ENCODE measurements at places on chromosomes 11 and 22. TPM values are rescaled to one million over a fixed set of nuclear protein-coding genes. Genes with fewer than 3 reads are reported as not detected.
A peak's percentile ranks its signal among the peaks of the same experiment; 100 is the strongest.

DNA sequence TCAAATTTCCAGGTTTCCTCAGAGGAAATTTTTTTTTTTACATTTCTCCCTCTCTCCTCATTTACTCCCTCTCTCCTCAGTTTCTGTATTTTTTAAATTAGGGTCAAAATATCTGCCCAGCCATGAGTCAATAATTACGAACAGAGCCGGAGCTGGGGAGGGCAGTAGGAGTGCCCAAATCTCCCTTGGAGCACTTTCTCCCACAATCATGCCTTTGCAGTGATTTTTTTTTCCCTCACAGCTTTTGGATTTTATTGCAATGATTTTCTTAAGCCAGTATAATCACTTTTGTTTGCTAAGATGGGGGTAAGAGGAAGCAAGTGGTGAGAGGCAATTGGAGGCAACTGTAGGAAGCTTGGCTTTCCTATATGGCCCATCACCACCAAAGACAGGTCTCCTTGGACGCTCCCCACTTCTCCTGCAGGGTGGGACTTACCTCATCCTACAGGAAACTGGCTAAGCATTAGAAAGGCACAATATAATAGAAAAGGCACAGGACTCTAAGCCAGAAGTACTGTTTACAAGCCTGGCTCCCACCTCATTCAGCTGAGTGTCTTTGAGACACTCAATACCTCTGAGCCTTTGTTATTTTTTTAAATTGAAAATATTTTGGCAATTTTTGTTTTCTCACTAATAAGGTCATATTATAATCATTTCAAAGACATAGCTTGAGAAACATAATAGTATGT lies 192.6 kb upstream of the PITPNB start:
- no peaks in the 10 kb centered on the region for H3K4me1 ChIP-seq
- no peak overlapping the region for H3K27ac ChIP-seq
- DNase-seq, result no peak
- no peak overlapping the region for H3K4me3 ChIP-seq

- no peaks in the 10 kb centered on the region for H3K27me3 ChIP-seq
- H3K4me1 ChIP-seq, result no peaks in the 10 kb centered on the region
- no peak for DNase-seq
- H3K4me3 ChIP-seq, result no peak overlapping the region
These were observed 41.2 kb downstream of the SNX19 start for GRCh38 chr11:130874955-130875531.

DNA sequence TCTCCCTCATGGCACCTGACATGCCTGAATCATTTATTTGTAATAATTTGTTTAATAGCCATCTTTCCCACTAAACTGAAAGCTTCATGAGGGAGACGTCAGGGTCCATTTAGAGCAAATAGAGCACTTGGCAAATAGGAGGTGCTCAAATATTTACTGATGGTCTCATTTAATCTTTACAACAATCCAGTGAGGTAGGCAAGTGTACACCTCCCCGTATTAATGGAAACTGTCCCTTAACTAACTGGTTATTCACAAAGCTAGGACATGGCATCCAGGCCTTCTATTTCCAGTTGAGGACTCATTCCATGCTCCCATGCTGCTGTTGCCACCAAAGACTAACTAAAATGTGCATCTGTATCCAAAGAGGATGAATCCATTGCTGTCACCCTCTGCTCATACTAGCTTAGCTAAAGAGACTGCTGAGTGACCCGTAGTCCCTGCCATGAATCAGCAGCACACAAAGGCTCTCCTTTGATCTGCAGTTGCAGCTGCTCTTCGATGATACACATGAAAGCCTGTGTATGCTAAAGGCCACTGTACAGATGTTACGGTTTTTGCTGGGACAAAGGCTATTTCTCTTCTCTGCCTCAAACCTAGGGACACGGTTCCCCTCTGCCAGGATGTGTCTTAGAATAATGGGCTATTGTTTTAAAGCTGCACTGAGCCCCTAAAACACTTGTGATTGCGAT lies 82.6 kb downstream of the RAB30 start:
- no peaks in the 10 kb centered on the region for H3K36me3 ChIP-seq
- H3K4me1 ChIP-seq, result no peaks in the 10 kb centered on the region
- no peak overlapping the region for H3K4me3 ChIP-seq
- no peak for DNase-seq

- no peak overlapping the region for H3K4me3 ChIP-seq
- H3K27ac ChIP-seq, result peak overlapping the region; percentile 77
- peak; percentile 14 for DNase-seq
- H3K36me3 ChIP-seq, result no peaks in the 10 kb centered on the region
- peaks cover 26% of the 10 kb centered on the region for H3K4me1 ChIP-seq
These were observed 556.1 kb downstream of the SOX6 start for GRCh38 chr11:15800111-15800800.

Gene TSSK2
- 0.30 TPM for total RNA-seq

Gene LUZP2
- total RNA-seq, result not detected

Gene GRM5
- 1.8 TPM for total RNA-seq

Gene BTBD10
- total RNA-seq, result 29.8 TPM

Gene UCP3
- total RNA-seq, result 0.78 TPM

Data from tibial nerve (tissue), 4 donors.